AG04450 (cell line): ENCODE measurements at places on chromosomes 4 and X.

GRCh38 chr4:101801958-101802357 lies 11.4 kb downstream of the BANK1 start:
- DNase-seq, result no peak

DNA sequence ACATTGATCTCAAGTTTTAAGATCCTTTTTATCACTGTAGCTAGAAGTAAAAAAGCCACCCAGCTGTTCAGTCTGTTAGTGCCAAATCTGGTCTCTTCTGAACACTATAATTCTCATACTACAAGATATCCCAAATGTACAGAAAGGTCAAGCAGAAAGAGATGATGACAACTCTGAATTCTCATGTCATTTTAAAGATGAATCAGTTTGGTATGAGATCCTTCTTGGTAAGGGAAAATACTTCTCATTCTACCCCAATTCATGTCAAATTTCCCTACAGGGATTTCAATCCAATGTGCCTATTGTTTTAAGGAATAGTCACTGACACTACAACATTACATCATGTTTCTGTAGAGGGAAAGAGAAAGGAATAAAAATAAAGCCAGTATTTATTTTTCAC lies 184.5 kb downstream of the CPEB2 start:
- DNase-seq, result no peak

- no peak for DNase-seq
These were observed 145.5 kb downstream of the PCDH7 start for GRCh38 chr4:30865691-30866090.

GRCh38 chr4:154497889-154498288 lies 6.3 kb upstream of the DCHS2 start:
- DNase-seq, result no peak

- no peak for DNase-seq
These were observed 10.0 kb upstream of the RGN start for GRCh38 chrX:47068214-47068613.

DNA sequence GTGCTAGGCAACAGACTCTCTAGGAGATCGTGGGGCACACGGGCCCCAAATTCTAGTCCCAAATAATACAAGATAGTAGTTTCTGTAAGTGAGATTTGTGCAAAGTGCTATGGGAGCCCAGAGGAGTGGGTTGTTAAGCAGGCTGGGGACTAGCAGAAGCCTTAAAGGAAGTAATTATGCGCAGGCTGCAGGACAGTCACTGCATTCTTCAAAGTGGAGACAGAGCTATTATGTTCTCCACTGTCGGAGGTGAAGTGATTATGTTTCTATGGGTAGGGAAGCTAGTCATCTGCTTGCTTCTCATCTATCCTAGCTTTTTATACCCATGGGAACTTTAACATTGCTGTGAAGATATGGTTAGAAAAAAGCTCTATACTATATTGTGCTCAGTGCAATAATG lies 154.2 kb downstream of the CPE start:
- no peak for DNase-seq

DNA sequence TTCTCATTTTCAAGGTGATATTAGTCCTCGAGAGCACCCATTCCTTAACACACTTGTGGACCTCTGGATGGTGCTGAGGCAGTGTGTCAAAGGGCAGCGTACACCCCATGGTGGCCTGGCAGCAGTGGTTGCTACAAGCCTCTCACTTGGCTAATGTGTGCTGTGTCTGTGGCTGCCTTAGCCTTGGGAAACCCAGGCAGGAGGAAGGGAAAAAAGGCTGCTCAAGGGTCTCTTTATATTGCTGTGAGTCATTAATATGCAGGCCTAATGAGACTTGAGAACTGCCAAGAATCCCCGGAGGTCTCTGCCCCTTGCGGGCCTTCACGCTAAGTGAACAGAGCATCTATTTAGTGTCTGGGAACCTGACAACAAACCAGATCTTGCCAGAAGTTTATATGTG lies 7.0 kb downstream of the PCDH10 start:
- no peak for DNase-seq

- DNase-seq, result no peak
These were observed 750.1 kb upstream of the ADGRL3 start for GRCh38 chr4:60450054-60450453.

- DNase-seq, result no peak
These were observed 139.2 kb upstream of the AADAT start for GRCh38 chr4:170229006-170229405.

DNA sequence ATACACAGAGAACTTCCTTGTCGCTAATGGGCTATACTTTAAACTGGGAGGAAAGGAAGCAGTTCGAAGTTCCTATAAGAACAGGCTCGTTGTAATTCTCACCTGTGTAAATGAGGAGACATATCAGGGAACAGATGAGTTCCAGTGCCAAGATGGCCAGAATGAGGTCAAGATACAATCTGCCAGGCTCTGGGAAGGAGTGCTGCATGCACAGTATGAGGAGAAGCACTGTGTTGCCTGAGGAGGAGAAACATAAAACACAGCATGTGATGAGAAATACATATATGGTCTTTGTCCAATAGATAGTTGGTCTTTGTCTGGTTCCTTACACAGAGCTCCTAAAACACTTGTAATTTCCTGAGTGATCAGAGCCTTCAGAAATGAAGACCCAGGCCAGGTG lies 24.3 kb downstream of the TMEM192 start:
- no peak for DNase-seq

DNA sequence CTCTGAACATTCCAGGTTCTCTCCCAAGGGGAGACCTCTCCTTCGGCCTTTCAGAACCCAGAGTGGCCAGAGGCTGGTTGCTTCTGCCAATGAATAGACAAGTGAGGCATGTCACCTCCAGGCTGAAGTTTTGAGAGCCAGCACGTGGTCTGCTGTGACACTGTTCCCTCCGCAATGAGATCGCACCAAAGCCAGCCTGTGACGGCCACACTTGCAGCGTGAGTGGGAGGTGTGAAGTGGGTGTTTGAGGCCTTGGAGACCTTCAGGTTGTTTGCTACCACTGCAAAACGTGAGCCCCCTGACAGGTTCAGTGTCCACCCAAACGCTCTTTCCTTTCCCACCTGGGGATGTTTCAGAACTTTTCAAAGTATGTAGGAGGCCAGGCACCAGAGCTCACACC lies 81.0 kb downstream of the WFS1 start:
- DNase-seq, result no peak

- no peak for DNase-seq
These were observed 78.9 kb downstream of the FAT1 start for GRCh38 chr4:186644737-186645261.

DNA sequence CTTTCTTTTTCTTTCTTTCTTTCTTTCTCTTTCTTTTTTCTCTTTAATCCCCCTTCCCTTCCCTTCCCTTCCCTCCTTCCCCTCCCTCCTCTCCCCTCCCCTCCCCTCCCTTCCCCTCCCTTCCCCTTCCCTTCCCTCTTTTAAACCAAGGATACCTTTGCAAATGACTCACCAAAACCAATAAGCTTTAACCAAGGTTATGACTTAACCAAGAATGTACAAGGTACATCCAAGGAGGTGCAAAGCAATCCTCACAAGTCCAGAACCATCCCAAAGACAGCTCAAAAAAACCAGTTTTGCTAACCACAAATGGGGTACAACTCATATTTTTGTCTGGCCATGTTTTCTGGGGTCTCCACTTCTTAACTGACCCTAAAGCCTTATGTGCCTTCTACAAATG lies 174.7 kb upstream of the PPP1R2C start:
- DNase-seq, result no peak

DNA sequence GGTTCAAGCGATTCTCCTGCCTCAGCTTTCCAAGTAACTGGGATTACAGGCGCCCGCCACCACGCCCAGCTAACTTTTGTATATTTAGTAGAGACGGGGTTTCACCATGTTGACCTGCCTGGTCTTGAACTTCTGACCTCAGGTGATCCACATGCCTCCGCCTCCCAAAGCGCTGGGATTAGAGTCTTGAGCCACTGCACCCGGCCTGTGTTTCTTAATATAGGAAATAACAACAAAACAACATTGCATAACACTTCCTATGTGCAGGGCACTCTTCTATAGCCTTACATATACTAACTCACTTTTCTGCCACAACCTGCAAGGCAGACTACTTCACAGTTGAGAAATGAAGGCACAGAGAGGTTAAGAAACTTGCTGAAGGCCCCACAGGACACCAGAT lies 12.8 kb upstream of the TMEM131L start:
- no peak for DNase-seq

DNA sequence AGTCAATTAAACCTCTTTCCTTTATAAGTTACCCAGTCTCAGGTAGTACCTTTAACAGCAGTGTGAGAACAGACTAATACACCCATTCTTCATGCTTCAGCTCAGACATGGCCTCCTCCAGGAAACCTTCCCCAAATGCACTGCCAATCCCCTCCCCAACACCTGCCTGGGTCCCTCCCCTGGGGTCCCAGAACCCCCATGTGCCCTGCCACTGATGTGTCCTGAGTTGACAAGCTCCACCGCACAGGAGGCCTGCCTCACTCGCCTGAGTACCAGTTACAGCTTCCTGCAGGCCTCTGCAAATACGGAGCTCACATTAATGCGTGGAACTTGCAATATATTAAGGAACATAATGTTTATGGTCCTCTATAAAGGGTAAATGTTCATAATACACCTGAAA lies 34.9 kb upstream of the CRMP1 start:
- DNase-seq, result no peak

- DNase-seq, result no peak
These were observed 17.8 kb downstream of the SCD5 start for GRCh38 chr4:82780752-82781231.

DNA sequence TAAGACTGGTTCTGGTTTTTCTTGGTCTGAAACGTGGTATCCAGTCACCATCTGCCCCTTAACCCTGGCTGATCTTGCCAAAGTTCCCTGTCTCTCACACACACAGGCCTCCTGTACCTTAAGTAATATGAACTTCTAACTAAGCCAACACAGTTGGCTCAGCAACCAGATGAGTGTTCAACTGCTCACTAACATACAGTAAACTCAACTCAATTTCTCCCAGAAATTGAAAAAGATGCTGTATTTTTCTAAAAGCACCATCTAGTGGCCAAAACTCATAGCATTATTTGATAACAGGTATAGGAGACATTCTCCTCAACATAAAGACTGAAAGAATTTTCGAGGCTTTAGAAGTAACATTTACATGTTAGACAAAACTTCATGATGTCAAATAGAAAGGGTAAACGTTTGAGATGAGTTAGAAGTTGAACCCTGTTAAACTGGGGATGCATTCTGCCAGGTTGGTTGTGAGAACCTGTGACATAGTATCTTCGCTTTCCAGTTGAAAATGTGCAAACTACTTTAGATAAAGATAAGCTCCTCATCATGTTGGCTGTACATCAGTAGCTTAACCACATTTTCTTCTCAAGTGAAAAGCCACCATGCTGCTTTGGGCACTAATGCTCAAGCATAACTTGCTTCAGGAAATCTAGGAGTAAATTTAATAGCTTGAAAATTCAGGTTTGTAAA lies 31.2 kb downstream of the CCNI start:
- no peak for DNase-seq
